NCI-H2029 treated with DMSO at 0.1 percent for 48 hours (cell line): ENCODE measurements at places on chromosomes 6 and 20.

- no peak for DNase-seq
Measured at GRCh38 chr6:8149350-8149749, 47.0 kb upstream of the EEF1E1 start.

DNA sequence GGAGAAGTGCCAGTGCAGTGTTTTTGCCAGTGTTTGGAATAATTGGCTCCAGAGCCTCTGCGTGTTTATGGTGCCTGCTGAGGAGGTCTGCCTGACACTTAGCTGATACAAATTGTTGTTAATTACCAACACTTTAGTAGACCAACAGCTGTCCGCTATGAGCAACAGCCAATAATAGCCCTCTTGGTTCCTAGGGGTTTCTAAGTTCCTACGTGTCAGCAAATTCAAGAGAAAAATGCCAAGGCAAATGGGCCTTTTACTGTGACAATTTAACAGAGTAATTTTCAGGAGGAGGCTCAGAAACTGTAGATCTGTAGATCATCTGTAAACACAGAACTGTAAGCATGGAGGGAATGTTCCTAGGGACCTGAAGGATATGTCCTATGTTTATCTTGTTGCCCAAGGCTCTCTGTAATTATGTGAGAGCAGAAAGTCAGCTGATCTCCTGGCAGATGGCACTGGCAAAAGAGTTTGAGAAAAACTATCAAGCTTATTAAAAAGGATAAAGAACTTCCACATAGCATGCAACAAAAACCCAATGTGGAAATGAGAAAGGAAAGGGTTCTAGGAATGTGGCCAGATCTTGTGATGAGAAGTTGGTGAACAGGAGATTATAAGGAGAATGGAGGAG is 157.7 kb downstream of the GJA1 start:
- no peak for DNase-seq

GRCh38 chr6:35360349-35361138 is 18.2 kb downstream of the PPARD start:
- peak; percentile 78 for DNase-seq

DNA sequence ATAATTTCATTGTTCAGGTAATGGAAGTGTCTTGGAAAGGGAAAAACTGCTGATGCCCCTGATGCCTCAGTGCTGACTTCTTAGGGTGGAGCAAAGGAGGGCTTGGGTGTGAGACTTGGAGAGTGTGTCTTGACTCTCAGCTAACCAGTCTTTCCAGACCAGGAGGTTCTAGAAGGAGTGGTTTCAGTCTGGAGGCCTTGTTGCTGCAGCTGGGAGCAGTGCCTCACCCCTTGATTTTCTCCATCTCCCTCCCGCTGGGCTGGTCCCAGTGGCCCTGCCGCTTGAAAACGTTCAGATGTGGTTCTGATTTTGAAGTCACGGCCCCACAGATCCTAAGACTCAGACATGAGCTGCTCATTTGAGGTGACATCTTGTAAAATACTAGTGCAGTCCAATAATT is 5.4 kb downstream of the DSP start:
- DNase-seq = no peak

GRCh38 chr20:61960836-61961235 is 104.8 kb downstream of the TAF4 start:
- DNase-seq = no peak

- no peak for DNase-seq
Measured at GRCh38 chr6:149696901-149697300, 21.0 kb downstream of the LATS1 start.
